Inflammatory macrophage treated with lipopolysaccharide for 4 hours (primary cell): ENCODE measurements at places on chromosomes 1 and 21.

DNA sequence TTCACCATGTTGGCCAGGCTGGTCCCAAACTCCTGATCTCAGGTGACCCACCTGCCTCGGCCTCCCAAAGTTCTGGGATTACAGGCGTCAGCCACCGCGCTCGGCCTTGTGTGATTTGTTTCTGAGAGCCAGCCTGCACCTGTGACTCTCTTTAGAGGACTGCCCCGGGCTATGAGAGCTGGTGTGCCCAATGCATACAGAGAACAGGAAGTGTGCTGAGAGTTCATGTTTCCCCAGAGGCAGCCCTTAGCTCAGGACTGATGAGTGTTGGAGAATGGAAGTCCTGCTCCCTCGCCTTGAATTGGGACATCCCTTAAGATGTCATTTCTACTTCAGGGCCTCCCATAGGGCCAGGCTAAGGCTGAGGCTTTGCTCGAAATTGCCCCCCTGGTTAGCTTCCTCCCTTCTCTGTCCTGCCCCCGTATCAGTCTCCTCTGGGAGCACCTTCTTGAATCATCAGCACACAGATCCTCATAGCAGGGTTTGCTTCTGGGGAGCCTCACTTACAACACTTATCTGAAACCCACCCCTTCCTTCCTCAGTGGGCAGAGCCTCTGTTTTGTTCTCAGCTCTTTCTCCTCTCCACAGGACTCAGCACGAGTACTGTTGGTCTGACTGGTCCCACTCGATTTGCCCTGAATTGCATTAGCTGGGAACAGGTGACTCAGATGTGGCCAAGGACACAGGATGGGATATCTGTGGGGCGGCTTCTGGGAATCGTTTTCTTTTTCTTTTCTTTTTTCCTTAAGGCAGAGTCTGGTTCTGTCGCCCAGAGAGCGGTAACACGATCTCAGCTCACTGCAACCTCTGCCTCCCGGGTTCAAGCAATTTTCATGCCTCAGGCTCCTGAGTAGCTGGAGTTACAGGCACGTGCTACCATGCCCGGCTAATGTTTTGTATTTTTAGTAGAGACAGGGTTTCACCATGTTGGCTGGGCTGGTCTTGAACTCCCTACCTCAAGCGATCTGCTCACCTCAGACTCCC is 80.1 kb downstream of the UBIAD1 start:
- DNase-seq = peak; percentile 11

GRCh38 chr1:14466006-14466405 is 132.5 kb upstream of the KAZN start:
- no peak for DNase-seq

- peak; percentile 38 for DNase-seq
Measured at GRCh38 chr21:15062606-15062965, 2.2 kb downstream of the NRIP1 start.

DNA sequence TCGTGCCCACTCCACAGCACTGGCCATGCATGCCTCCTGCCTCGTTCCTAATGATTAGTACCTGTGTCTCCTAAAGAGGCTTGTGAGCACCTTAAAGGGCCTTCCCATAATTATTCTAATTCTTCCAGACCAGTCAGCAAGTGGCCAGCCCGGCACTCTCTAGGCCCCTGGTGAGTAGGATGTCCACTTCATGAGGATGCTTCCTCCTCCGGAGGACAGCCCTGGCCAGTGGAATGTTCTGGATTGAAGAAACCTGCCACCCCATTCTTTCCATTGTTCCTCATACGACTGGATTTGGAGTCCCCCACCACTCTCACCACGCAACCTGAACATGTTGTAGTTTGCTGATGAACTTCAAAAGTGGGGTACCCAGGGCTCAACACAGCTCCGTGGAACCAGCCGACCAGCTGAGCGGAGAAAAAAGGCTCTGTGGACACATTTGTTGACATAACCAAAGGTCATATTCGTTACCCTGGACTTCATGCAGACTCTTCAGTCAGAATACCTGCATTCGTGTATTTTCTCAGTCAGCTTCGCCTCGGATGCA is 46.7 kb upstream of the LBR start:
- DNase-seq = no peak

GRCh38 chr1:235006816-235007215 is 121.8 kb downstream of the TOMM20 start:
- DNase-seq = no peak

DNA sequence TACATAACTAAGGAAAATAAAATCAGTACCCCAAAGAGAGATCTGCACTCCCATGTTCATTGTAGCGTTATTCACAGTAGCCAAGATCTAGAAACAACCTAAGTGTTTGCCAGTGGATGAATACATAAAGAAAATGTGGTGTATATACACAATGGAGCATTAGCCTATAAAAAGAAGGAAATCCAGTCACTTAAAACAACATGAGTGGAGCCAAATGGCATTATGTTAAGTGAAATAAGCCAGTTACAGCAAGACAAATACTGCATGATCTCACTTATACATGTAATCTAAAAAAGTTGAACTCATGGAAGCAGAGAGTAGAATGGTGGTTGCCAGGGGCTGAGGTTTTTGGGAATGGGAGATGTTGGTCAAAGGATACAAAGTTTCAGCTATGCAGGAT is 508.3 kb upstream of the B3GALT2 start:
- no peak for DNase-seq

GRCh38 chr1:36411674-36412648 is 14.3 kb upstream of the LSM10 start:
- DNase-seq = peak; percentile 86

DNA sequence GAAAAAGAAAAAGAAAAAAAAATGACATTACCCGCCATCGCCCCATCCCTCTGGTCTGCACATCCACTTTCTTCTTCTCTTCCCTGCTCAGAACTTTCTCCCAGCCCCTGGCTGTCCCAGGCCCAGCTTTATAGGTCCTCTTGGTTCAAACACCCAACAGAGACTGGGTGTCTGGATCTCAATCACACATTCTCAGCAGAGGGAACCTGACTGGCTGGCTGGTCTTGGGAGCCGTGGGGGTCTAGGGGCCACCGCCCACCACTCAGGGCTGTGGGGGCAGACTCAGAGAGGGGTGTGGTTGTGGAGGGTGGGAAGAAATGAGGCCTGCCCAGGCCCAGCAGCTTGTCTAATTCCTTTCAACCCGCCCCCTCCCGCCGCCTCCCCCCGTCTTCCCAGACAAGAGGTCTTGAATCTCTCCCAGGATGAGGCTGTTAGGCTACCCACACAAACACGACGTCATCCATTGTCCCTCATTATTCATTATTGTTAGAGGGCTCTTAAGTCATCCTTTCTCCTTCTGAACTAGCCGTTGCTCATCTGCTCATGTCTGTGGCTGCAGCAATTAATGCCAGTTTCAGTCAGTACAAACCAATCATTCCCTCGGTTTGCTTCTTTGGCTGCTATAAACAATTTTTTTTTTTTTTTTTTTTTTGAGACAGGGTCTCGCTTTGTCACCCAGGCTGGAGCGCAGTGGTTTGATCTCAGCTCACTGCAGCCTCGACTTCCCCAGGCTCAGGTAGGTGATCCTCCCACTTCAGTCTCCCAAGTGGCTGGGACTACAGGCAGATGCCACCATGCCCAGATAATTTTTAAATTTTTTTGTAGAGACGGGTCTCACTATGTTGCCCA is 40.6 kb upstream of the CLIC4 start:
- DNase-seq = peak; percentile 87

- DNase-seq = no peak
Measured at GRCh38 chr1:176800978-176801513, 338.1 kb downstream of the PAPPA2 start.

DNA sequence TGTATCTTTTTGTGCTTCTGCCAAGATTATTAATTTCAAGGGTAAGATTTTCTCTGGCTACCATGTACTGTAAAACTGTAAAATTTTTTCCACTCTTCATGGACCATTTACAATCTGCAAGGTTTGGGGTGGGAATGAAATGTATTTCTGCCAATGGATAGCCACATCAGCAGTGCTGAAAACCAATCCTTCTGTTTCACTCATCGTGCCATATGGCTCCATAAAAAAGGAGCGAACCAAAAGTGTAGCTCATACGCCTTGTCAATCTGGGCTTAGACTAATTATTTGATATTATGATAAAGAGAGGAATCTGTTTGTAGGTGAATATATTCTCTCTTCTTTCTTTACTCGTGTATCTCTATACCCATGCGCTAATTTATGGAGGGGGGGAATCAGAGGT is 3.0 kb upstream of the SLC44A5 start:
- DNase-seq = no peak

GRCh38 chr1:96992871-96993270 is 271.3 kb downstream of the PTBP2 start:
- no peak for DNase-seq

DNA sequence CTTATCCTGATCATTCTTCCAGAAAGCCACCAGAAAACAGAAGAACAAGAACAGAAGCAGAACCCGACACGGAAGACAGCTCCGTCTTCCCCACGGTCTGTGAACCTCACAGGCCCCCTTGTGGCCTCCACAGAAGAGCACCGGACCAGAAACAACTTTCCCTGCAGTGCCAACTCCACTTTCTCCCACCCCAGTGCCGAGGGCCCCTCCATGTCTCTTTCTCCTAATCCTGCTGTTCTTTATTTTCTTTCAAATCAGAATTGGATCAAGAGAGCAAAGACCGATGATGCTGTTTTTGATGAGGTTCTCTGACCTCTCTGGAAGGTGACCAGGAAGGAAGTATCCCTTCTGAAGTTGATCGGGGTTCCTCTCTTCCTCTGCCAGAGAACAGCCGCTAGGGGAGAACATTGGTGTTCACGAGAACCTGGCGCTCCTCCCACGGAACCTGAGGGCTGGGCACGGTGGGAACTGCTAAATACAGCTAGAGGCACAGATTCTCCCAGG is 58.9 kb upstream of the CTTNBP2NL start:
- peak; percentile 11 for DNase-seq

- no peak for DNase-seq
Measured at GRCh38 chr1:162724583-162725120, 65.8 kb upstream of the HSD17B7 start.

DNA sequence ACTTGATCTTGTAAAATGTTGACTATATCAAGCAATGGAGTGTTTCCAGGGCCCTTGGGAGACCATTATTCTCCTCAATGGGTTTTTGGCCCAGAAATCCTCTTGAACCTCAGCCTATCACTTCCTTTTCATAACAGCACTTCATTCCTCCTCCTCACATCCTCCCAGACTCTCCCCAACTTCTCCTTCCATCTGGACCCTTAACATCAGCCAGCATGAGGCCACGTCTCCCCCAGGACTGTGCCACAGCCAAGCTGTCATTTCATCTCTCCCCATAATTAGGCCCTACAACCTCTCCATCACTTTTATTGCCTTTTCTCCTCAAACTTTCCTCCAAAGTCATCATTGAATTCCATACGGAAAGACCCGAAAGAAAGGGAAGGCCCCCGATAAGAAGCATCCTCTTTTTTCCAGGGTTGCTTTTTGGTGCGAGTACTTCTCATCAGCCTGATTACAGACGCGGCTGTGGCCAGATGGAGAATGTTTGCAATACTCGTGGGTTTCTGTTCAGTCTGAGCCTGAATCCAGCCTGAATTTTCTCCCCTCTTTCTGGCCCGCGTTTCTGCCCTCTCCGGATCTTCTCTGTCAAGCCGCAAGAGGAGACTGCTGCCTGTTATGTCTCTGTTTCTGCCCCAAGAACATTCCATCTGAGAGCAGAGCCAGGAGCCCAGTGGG is 52.7 kb upstream of the SLC25A33 start:
- no peak for DNase-seq

GRCh38 chr1:238962941-238963340 is 423.4 kb upstream of the CHRM3 start:
- no peak for DNase-seq

- no peak for DNase-seq
Measured at GRCh38 chr1:84163123-84163931, 19.3 kb downstream of the PRKACB start.

DNA sequence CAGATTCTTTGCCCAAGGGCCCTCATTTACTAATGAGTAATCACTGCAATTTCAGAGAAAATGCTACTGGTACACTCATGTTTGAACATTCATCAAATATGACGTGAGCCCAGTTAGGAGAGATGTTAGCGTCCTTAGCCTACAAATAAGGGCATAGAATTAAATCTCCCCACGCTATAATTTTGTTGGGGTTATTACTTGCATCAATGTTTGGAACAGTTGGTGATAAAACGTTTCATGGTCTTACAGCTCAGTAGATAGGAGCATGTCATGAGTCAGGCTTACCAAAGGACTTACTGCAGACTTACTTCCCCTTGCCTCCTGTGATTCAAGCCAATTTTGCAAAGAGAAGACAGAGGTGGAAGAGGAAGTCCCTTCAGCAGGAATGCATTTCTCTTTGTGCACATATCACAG is 304.0 kb downstream of the KIF26B start:
- peak; percentile 88 for DNase-seq

GRCh38 chr1:32309960-32310359 is 18.1 kb downstream of the HDAC1 start:
- no peak for DNase-seq

- DNase-seq = no peak
Measured at GRCh38 chr1:202034683-202035462, 24.5 kb downstream of the ELF3 start.
